ENCODE measurements at places on chromosomes 13 and 19.

- DNase-seq = no peak
These were observed 117.2 kb downstream of the UBL3 start for GRCh38 chr13:29733147-29733611.

- peak; percentile 86 for DNase-seq
These were observed 3.7 kb downstream of the USHBP1 start for GRCh38 chr19:17260842-17261325.

- DNase-seq = no peak
These were observed 465.7 kb downstream of the SLITRK6 start for GRCh38 chr13:85333506-85334020.

GRCh38 chr19:39563408-39563807 lies 23.4 kb upstream of the EID2 start:
- DNase-seq = no peak
